GM12892 (cell line): ENCODE measurements at places on chromosomes 16 and 17.
A peak's percentile ranks its signal among the peaks of the same experiment; 100 is the strongest.

GRCh38 chr16:4651827-4652226, 27.2 kb downstream of the MGRN1 start:
- DNase-seq: no peak

DNA sequence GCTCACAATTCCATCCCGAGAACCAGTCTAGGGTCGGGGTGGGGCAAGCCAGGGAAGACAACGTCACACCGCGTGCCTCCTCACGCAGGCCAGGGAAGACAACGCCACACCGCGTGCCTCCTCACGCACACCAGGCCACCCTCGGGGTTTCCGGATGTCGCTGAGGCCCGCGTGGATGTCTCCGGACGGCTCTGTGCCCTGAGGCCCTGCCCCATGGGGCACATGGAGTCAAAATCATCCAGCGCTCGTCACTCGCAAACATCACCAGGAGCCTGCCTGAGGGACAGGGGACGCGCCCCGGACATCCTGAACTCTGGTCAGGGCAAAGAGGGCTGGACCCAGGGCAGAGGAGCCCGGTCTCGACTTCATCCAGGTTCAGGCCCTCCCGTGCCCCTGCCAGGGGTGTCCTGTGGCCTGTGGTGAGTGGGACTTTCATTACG, 3.7 kb downstream of the TMEM204 start:
- DNase-seq: no peak

DNA sequence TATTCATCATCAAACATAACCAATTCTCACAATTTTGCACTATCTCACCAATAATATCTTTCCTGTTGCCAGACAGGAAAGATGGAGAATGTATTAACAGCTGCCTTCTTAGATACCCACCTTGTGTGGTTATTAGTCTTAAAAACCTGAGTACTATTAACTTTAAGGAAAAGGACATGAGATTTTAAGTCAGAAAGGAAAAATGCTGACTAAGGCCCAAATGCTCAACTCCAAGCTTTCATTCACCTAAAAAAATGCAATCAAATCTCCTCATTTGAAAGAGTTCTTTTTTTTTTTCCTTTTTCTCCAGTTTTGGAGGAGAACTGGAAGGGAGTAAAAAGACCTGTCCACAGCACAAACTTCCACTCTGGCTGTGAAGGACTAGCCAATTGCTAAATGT, 61.3 kb upstream of the PHOSPHO1 start:
- DNase-seq: no peak

DNA sequence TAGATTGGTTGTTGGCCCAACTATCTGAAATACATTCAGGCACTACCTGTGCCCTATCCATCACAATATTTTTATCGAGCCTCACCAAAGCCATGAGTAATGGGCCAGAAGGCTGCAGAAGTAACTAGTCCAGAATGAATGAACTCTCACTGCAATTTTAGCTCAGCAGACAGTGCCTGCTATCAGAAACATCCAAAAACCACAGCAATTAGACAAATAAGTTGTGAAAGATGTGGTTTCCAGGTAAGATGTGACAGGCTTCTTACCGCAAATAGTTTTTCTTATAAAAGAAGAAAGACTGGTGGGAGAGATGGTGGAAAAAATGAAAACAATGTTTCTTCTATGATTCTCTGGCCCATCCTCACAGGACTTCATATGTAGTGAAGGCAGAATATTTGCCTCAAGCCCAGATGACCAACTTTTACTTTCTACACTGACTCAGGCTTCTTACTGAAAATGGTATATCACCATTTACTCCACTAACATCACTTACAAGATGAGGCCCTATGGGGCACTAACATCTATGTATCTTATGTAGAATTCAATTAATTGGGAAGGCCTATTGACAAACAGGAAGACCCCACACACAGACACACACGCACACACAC, 9.8 kb upstream of the RFFL start:
- no peak for DNase-seq

DNA sequence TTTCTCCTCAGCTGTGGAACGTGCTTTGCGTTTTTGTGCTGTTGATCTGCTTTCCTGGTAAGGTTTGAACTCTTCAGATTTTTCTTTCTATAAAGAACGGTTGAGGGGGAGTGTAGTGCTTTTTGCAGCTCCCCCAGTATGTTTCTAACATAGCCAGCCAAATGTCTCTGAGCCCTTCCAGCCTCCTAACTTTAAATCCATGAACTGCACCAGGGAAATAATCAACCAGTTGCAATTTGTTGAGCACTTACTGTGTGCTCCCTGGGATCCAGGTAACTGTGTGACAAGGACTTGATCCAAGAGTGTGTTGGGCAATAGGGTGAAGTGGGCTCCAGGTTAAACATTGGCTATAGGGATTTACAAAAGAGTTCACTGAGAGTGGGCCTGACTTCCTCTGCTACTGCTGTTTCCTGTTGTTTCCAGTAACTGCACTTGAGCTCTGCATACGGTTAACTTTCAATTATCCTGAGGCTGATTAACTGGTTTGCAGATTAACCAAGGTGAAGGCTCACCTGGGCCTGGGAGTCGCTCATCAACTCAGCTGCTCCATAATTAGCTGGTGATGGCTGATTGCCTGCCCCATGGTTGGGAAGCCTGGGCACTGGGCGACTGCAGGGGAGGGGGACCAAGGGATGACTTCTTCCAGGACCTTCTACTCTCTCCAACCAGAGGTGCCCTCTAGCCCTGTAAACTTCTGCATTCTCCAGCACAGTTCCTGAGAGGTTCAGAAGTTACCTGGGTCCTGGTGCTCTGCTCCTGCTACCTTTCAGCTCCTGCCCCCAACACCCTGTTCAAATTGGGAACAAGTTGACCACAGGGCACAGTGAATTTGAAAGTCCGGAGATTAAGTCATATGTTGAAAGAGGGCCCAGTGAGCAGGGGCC, 19.5 kb downstream of the HLF start:
- DNase-seq: no peak

GRCh38 chr16:10922328-10923145, 19.7 kb downstream of the DEXI start:
- DNase-seq: no peak

DNA sequence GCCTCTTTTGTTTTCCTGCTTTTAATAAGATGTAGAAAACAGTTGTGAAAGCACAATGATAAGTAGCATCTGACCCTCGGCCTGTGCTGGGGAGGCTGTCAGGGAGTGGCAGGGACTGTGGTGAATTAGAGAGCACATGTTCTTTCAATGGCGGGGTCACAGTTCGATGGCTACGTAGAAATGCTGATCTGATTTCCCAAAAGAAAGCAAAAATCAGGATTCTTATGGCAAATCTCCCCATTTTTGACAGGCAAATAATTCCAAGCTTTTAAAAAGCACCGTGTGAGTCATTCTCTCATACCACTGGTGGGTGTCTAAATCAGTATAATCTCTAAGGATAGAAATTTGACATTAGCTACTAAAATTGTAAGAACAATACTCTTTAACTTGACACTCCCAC, 4.2 kb upstream of the MAPK7 start:
- no peak for DNase-seq

DNA sequence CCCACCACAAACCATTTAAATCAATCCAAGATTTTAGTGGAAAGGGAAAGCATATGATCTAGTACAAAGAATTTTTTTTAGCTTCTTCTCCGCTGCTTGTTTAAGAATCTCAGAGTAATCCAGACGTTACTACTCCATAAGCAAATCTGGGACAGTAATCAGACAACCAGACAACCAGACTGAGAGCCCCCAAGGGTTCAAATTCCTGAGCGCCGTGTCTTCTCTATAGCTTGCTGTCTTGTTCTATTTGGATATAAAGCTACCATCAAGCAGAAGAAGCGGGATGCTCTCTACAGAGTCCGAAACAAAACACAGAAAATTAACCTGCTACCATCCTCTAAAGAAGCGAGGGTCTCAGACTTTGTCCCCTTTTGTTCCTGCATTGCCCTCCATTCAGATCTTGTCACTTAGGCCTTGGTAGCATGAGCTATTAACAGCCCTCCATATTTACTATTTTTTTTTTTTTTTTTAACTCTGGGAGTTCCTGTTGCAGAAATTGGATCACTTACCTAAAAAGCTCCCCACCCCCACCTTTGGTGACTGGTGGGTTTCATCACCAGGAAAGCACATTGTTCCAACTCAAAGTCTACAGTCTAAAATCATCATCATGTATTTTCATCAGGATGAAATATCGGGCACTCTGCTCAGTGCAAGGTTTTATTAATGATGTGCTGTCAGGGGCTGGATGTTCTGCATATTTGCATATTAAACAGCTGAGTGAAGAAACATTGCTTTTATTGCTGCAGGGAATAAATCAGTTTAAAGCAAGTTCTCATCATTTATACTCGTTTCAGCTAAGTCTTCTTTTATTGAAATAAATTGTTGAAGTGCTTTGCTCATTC, 576.7 kb downstream of the WWOX start:
- no peak for DNase-seq

DNA sequence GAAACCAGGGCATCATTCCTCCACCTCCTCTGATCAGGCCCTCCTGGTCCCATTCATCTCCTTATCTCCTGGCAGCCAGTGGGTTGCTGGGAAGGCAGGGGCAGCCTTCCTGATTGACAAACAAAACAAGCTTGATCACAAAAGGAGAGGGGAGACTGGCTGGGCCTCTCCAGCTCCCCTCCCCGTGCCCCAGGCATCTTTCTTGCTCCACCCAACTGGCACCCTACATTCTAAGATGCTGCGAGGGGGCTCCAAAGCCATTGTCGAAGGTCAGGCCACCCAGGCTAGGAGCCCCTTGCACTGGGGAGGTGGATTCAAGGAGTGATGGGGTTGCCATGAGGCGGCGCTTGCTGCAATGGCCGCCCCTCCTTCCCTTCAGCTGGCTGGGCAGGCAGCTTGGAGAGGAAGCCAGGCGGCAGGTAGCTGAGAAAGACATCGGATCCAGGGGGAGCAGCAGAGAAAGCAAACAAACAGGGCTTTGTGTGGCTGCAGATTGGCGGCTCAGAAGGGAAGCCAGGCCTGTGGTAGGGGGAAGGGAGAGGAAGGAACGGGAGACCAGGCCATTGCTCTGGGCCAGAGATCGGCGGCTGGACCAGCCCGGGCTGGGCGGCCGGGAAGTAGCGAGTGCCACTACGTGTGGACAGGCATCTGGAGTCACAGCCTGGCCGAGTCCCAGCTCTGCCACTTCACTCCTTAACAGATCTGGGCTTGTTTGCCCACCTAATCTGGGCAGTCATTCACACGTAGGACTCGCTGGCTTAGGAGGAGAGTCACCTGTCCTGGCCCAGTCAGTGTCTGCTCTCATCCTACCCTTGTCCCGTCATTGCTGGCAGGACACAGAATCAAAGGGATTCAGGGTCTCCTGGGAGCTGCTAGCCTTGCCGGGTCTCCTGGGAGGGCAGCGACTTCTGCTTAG, 12.3 kb downstream of the RAI1 start:
- no peak for DNase-seq

DNA sequence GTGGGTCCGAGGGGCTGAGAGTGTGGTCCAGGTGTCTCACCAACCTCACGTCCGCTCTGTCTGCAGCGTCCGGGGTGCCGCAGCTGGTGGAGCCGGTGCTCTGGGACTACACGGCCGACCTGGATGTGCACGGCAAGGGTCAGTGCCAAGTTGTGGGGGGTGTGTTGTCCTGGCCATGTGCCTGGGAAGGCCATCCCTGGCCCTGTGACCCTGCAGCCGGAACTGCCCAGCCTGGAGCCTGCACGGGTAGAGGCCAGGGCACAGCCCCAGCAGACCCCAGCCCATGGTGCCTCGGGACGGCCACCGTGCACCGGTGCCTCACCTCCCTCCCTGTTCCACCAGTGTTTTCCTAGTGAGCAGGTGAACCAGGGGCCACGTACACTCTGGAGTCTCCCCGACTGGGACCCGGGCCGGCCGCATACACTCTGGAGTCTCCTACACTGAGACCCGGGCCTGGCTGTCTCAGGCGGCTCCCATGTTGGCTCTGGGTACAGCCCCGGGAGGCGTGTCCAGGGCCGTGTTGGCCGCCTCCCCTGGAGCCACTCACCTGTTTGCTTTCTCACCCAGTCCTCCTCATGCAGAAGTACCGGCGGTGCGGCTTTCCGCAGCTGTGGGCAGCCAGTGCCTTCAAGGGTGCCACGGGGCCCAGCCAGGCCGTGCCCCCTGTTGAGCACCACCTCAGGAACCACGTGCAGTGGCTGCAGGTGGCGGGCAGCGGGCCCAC, 13.8 kb downstream of the CYBC1 start:
- no peak for DNase-seq

DNA sequence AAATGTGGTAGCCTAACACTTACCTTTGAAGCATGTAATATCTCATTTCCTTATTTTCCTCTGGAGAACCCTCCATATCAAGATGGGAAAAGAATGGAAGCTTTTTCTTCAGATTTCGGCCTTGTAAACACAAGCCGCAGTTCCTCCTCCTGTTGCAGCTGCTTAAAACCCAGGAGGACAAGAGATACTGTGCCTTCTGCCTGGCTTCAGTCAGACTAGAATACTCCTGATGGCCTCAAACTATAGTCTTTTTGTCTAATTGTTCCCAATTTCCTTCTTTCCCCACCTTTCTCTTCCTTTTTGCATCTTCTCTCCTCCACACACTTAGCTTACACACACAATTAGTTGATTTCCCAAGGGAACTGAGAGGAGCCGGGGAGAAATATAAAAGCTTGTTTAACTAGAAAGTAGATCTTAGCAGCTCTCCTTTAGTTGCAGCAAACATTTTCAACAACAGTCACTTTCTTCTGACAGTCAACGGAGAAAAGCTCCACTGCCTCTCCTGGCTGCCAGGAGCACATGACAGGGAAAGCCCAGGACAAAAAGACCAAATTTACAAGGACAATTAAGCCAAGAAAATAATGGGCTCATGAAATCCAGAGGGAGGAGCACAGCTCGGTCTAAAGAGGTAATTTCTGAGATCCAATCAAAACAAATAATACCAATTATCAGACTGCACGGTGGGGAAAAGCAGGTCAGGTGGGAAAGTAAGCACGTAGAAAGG, 76.4 kb upstream of the C17orf78 start:
- DNase-seq: no peak

GRCh38 chr16:84088695-84089395, 27.9 kb downstream of the MBTPS1 start:
- peak; percentile 32 for DNase-seq

GRCh38 chr17:48588074-48588415, 2.0 kb downstream of the HOXB3 start:
- DNase-seq: no peak

DNA sequence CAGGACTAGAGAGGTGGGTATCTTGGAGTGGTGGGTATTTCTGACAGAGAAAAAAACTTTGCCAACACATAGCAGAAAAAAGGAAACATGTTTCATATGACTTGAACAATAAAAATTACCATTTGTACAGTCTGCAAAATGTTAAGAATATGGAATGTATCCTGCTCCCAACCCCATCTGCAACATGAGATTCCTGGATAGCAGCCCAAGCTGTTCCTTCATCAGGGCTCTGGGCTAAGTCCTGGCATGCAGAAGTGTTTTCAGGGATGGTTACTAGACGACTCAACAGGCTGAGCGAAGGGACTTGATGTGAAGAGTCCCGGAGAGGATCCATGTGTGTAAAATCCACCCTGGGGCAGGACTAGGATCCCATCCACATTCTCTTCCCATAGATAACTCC, 121.0 kb upstream of the IRX3 start:
- no peak for DNase-seq

GRCh38 chr16:22627043-22627442, 116.4 kb downstream of the NPIPB5 start:
- no peak for DNase-seq

- DNase-seq: no peak
Measured at GRCh38 chr16:31713945-31714902, 159.4 kb upstream of the ZNF267 start.
